ENCODE measurements at places on chromosomes 2 and 18.

DNA sequence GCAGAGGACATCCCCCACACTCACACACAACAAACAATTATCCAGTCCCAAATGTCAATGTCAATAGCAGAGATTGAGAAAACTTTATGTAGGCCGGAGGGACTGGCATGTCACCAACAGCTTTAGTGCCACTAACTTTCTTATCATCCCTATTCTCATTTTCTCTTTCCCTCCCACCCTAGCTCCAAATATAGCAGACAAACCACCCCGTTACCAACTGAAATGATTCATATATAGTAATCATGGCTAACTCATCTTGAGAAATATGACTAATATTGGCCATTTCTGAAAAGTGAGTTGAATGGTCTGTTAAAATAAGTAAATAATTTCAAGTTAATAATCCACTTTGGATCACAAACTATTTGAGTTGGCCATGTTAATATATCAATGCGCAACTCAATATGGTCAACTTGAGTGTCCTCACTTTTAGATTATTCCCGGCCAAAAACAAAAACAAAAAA lies 242.1 kb upstream of the RND3 start:
- no peak for DNase-seq

GRCh38 chr2:67564076-67564475 lies 166.9 kb downstream of the ETAA1 start:
- DNase-seq = no peak

- DNase-seq = peak; percentile 89
These were observed 159.2 kb downstream of the GALNT3 start for GRCh38 chr2:165634855-165635254.

DNA sequence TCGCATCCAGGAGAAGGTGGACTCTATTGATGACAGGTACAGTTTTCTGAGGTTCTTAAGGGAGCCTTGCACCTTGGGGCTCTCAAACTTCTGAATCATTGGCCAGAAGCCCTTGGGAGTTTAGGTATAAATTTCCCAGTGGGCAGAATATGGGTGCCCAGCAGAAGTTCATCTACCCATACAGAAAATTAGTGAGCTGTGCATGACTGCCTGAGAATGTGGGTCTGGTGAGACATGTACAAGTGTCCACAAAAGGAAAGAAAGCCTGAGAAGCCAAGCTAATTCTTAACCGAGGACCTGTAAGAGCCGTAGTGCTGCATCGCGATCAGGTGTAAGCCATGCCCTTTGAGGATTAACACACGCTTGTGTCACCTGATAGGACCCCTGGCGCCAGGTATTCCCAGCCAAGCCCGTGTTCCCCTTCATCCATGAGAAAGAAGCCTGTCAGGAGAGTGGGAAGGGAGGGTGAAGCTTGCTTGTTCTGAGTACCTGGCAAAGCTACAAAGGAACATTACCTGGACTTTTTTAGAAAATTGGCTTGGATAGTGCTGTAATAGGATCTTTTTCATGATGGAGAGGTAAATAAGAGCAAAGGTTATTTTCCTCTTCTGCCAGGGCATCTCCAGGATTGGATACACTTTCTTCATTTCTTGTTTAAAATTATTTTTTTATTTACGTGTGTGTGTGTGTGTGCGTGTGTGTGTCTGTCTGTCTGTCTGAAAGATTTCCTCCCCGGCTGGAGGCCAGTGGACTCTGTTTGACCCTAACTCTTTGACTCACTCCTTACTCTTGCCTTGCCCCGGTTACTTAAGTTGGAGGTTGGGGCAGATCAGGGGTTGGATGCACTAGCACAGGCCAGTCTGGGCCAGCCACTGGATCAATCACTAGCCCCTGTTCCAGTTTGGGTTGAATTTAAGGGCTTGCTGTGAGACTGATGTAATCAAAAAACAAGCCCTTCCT lies 90.4 kb upstream of the EML6 start:
- DNase-seq = no peak

DNA sequence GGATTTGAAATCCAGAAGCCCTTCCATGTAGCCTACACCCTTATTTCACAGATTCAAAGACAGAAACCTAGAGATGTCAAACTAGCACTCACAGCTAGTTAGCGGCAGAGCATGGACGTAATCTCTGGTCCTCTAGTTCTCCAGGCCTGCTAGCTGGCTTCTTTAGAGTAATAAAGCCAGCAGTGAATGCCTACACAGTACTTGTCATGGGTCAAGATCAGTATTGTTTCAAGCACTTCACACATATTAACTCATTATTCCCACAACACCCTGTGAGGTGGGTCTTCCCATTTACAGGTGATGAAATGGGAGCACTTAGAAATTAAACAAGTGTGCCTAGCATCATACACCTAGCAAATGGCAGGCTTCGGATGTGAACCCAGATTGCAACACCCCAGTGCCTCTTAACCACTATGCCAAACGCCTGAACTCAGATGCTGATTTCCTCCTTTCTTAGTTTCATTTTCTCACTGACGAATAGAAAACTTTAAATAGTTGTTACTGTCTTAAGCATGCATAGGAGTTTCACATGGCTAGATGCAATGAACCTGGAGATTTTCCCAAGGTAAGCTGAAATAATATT lies 14.5 kb upstream of the ZBTB14 start:
- no peak for DNase-seq

DNA sequence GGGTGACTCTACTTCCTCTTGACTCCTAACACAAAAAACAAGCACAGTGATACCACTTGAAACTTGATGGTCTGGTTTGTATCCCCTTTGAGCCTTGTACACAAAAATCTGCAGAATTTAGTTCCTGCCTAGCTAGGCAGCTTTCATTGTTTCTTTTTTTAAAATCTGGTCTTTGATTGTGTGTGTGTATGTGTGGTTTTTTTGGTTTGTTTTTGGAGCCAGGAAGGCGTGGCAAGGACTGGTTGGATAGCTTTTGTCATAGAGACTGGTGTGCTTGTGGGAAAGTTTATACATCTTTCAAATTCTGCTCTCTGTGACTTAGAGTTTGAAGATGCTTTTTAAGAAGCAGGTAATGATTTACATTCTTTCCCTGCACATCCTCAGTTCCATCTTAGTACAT lies 127.4 kb downstream of the TANC1 start:
- no peak for DNase-seq

- no peak for DNase-seq
These were observed 15.1 kb downstream of the COMMD1 start for GRCh38 chr2:61920548-61920947.

DNA sequence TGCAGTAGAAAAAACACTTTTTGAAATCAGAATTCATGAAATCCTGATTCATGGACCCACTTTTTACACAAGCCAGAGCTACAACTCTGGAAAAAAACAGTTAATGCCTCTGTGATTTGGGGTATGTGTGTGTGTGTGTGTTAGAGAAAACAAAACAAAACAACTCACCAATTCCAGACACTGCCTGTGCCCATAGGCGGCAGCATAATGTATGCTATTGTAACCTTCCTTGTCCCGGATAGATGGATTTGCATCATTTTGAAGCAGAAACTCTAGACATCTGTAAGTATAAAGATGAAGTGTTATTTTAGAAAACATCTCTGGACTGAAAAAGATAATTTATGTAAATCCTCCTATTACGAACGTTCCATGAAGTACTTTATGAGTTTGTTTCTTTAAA lies 152.0 kb upstream of the PGAP1 start:
- no peak for DNase-seq

GRCh38 chr2:158806941-158807340 lies 11.8 kb downstream of the DAPL1 start:
- no peak for DNase-seq

- DNase-seq = no peak
These were observed 54.5 kb downstream of the DOCK10 start for GRCh38 chr2:224987733-224988132.

- DNase-seq = no peak
These were observed 12.6 kb downstream of the EIF2AK3 start for GRCh38 chr2:88614497-88615157.

DNA sequence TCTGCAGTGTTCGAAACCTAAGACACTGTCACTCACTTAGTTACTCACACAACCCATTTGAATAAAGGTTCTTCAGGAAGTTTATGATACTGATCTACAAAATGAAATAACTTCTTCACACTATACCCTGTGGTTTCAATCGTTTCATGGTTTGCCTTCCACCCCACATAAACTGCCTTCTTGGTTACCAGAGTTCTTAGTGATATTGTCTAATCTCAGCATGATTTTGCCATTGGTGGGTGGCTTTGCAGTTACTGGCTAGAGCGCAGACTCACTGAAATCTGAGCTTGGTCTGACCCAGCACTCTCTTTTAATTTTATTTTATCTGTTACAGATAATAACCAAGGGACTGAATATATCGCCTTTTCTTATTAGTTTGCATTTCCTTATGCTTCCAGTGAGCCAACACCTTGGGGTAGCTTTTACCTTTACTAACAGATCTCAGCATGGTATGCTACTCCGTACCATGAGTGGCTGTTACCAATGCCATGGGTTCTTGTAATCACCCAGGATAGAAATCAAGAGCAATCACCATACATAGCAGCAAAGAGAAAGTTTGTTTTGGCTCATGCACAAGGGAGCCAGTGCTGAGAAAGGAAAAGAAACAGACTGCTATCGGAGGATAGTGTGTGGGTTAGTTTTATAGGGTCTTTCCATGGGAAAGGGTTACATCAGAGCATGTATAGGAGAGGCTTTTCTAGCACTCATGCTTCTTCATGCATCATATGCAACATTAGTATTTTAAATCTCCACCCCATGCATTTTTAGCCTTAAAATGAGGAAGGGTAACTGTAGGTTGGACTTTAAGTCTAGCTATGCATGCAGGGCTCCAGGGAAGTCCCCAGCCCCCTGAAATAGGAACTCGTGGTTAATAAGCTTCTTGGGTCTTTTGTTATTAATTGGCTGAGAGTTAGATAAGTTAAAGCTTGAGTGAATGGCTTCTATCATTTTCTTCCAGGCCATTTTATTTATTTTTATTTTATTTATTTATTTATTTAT lies 33.3 kb downstream of the ANXA4 start:
- no peak for DNase-seq

DNA sequence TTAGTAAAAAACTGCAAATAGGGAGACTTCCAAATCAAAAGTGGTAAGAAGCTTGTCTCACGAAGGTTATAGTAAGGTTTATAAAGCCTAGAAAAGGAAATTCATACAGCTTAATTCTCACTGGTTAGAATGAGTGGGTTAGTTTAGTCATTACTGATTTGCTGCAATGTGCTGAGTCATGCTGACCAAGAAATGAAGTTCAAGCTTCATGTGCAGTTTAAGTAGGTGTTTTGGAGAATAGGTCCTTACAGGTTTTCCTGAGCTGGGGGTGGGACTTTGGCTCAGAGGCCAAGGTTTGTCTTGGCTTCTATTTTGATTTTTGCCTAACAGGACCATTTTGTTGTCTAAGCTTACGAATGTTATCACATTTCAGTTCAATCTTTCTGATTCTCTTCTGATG lies 15.1 kb downstream of the CLIP4 start:
- DNase-seq = no peak

DNA sequence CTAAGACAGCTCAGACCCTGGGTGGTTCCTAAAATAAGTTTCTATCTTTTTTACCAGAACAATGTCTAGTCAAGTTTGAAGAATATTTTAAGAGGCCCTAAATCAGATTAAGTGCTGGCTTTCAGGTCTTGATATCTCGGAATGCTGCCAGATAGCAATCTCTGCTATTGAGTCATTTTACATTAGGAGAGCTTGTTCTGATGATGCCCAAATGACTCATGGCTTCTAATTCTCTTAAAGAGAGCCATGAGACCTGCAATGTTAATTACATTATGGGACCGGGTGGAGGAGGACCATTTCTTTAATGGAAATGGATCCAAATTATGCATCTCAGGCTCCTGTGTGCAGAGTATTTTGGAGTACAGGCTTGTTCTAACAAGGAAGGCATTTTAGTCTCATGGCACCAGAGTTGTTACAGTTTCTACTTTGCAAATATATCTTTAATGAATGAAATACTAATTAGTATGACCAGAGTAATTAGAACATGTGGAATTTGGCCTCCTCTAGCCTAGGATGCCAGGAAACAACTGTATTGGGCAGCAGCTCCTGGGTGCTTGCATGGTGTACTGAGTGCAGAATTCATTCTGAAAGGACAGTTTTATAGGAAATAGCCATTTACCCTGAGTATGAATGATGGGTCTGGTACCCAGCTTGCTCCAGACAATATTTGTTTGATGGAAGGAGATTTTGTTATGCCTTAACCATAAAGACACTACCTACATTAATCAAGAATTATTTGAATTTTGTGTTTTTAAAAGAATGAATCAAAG lies 94.0 kb upstream of the SULT1C3 start:
- DNase-seq = no peak

GRCh38 chr2:36993841-36994620 lies 27.7 kb upstream of the STRN start:
- no peak for DNase-seq

GRCh38 chr2:108960006-108960405 lies 29.0 kb downstream of the EDAR start:
- DNase-seq = no peak

DNA sequence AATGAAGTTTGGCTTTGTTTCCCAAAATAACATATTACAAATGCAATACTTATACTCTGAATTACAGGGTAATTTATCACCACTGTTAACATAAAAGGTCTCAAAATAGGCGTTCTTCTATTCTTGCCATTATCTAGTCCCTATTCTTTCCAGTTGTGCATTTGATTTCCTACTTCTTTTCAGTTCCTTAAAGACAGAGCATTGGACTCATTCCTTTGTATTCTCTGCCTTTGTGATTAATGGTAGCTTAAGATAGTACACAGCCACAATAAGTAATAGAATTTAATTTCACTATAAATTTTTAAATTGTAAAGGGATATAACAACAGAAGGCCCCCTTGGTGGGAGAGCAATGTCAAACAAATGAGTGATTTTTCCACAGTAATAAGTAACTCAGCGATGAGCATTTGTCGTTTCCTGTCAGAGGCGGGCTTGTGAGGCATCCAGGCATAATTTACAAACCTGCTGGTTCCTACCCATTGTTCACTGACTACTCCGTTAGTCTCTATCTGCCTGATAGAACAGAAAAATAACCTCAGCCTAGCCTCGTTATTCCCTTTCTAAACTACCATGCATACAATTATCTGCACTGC lies 456.6 kb upstream of the REG3G start:
- no peak for DNase-seq

- peak; percentile 84 for DNase-seq
These were observed 98.2 kb upstream of the HNMT start for GRCh38 chr2:137865954-137866540.

DNA sequence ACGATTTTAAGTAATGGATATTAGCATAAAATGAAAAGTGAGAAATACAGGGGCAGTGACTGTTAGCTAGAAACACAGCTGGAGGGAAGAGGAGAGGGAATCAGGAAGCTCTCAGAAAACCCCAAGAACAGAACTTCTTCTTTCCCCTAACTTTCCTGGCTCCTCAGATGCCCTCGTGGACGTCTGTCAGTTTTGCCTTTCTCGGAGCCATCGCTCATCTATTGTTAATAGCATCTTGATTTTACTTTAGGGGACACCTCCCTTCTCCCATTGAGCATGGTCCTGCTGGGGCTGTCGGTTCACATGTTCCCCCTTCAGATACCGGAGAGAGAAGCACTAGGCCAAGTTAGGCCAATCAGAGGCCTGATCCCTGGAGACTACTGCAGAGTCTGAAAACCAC lies 2.3 kb upstream of the PLEK start:
- no peak for DNase-seq

- DNase-seq = no peak
These were observed 105.7 kb downstream of the MGAT5 start for GRCh38 chr2:134359367-134360081.
